ENCODE measurements at places on chromosomes 16 and 17. TPM values are rescaled to one million over a fixed set of nuclear protein-coding genes. Genes with fewer than 3 reads are reported as not detected.

DNA sequence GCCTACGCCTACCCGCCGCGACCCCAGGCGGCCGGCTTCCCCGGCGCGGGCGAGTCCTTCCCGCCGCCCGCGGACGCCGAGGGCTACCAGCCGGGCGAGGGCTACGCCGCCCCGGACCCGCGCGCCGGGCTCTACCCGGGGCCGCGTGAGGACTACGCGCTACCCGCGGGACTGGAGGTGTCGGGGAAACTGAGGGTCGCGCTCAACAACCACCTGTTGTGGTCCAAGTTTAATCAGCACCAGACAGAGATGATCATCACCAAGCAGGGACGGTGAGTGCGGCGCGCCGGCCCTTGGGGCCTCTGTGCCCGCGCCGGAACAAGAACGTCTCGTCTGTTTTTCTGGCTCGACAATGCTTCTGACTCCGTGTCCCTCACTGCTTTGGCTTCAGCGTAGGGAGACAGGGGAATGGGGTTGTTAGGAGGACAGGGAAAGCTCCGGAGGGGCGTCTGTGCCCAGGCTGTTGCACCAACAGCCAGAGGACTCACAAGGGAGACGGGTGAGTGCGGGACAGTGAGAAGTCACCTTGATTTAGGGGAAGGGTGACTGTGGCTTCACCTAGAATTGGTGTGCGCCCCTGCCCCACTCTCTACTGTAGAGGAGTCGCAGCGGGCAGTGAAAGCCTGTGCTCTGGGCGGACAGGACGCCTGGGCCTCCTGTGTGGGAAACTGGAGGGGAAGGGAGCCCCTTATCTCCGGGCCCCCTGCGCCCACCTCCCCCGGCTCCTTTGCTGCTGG lies 806 bp downstream of the TBX21 start:
- DNase-seq, result no peak

DNA sequence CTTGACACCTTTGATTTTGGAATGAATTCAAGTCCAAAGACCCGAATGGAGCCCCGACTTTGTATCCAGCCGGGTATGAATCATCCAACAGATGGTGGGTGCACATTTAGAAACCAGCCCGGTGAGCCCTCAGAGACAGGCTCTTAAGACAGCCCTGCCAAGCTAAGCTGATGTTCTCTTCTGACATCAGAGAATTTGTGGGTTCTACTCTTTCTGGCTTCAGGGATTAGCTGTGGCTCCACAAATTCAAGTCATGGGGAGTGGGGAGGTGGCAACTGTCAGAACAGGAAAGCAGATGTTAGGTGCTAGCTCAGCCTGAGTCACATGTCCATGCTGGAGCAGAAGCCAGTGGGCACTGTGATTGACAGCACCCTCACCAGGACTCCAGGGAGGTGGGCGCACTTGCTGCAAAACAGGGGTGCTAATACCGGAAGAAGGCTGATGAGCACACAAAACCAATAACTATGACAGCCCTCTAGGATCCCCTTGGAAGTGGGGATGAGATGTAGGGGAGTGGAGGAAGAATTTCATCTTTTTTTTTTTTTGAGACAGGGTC lies 31.4 kb upstream of the XYLT2 start:
- no peak for DNase-seq

CD300LB gene
- polyA plus RNA-seq, result not detected

C1QBP gene
- 557 TPM for polyA plus RNA-seq

DNA sequence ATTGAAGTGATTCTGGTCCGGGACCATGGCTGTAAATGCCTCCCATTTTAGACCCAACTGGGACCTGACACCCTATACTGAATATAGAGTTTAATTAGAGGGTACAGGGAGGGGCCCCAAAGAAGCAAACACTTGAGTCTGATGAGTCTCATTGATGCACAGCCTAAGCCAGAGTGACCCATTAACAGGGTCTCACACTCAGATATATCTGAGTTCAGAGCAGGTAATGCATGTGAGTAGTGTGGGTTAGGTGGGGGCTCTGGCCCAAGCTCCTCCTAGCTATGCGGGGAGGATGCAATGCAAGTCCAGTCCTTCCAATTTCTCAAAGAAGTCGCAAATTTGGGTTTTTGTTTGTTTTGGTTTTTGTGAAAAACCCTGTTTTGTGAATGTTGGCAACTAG lies 17.1 kb upstream of the MARCHF10 start:
- DNase-seq, result no peak

GRCh38 chr16:58499092-58499511 lies 841 bp upstream of the NDRG4 start:
- no peak for DNase-seq

DNA sequence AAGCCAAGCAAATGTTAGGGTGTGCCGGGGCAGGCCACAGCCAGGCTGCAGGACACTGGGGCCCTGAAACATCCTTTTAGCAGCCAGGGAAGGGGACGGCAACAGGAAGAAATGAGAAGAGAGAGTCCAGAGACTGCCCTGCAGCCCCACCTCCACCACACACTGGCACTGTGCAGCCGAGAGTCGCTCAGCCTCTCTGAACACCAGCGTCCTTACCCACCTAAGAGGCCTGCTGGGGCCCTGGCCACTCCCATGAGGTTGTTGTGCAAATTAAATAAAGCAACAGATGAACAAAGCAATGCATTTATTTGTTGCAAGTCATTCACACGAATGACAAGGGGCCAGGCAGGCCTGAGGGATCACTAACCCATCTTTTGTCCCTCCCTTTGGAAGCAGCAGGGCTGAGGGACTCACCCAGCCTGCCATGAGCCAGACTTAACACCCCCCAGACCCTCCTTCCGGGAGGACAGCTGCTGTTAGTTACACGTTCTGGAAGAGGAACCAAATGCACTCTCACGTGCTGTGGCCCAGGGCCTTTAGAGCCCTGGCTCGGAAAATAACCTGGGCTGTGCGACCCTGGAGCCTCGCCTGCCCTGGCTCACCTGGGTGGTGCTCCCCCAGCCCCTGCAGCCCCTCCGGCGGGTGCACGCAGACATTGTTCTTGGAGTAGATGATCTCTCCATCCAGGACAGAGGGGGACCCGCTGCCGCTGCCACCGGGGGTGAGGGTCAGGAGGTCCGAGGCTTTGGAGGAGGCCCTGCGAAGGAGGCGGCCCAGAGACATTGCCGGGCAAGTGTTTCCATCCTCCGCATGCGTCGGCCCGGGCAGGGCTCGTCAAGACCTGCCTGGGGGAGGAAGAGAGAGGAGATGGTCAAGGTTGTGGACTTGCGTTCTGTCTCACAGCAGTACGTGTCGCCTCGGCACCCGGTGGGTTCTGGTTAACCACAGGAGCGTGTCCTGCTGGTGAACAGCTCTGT lies 22.6 kb downstream of the TBC1D16 start:
- no peak for DNase-seq

FAM117A gene
- polyA plus RNA-seq, result 1.00 TPM

DNA sequence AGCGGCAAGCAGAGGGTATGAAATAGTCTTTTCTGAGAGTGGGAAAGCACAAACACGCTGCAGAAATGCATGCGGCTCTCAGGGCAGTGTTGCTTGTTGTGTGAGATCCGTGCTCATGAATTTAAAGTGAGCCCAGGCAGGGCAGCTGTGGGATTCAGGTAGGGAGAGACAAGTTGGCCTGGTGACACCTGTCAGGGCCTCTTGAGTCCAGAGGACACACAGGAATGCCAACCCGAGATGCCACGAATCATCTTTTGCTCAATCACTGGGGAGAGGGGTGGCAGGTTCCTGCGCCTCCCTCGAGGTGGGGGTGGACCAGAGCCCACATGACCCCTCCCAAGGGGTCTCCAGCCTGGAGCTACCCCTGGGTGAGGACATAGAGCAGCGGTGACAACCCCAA lies 211.9 kb downstream of the GSG1L start:
- DNase-seq, result no peak

DNA sequence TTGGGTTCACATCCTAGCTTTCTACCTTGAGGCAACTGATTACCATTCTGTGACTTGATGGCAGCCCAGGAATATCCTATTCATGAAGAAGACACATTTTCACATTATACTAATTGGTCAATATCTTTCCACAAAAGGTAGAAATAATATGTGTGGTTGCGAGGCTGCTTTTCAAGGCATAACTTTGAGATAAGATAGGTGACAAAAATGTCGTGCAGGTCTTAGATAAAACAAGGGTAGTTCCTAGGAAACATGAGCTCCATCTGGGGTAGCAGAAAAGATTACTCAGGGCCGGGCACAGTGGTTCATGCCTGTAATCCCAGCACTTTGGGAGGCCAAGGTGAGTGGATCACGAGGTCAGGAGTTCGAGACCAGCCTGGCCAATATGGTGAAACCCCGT lies 22.3 kb upstream of the TEKT3 start:
- no peak for DNase-seq

HS3ST3A1 gene
- polyA plus RNA-seq, result not detected

GRCh38 chr16:15887283-15887682 lies 1.1 kb downstream of the CEP20 start:
- no peak for DNase-seq

SLC6A2 gene
- not detected for polyA plus RNA-seq

DNA sequence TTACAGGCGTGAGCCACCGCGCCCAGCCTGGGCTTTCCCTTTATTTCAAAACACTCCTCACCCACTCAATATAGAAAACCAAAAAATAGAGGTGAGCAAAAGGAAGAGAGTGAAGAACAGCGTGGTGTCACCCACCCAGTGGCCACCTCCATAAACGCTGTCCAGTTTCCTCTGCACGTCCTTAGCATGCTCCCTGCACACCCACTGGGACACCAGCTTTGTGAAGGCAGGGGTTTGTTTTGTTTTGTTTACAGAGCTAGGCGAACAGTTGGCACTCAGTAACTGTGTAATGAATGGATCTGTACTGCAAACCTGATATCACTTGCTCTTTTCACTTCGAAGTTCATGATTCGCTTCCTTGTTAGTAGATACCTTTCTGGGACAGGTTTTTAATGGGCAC lies 73.0 kb downstream of the PRKCB start:
- DNase-seq, result no peak

DNA sequence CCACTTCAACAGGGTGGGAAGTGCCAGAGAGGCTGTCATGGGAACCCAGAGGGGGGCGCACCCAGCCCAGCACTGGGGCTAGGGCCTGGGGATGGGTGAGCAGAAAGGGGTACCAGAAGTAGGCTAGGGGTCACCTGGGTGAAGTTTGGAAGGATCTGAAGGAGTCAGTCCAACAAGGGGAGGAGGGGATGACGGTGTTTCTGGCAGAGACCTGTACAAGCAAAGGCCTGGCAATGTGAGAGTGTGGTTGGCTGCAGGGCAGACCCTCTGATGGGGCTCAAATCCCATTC lies 13.4 kb upstream of the KATNB1 start:
- DNase-seq, result no peak

DNA sequence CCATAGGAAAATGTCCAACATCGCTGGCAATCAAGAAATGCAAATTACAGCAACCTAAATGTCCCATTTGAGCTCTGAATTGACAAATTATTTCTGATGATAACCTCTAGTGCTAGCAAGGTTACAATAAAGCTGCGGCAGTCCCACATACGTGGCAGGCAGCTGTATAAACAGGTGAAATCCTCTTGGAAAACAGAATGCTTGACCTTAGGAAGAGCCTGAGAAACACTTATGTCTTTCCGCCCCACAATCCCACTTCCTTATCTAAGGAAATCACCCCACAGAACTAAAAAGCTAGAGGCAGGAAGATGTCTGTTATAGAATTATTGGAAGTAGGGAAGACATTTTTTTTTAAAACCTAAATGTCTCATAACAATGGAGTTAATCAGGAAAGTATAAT lies 154.3 kb downstream of the KATNIP start:
- no peak for DNase-seq

DNA sequence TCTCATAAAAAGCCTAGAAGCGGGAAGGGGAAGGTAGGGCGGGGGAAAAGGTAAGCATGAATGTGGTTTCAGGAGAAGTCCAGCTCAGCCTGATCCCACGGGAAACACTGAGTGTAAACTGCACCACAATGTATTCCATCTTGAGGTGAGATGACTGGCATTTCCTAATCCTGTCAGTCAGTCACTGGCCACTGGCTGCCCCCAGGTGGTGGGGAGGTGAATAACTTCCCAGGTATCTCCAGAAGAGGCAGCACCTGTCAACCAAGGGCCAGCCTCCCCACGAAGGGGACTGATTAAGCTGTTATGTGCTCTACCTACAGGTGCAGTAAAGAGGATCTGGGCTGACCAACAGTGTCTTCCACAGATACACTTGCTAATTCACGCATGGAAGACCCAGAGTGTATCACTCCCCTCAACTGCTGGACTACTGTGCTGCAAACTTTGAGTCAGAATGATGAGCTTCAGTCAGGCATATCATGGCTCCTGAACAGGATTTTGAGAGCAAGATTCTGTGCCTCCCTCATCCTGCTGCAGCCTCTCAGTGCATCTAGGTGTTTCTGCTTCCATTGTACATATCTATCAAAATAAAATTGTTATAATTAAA lies 108.5 kb upstream of the CCL2 start:
- peak; percentile 61 for DNase-seq

GRCh38 chr17:75540923-75541503 lies 15.5 kb downstream of the LLGL2 start:
- DNase-seq, result no peak

Measured in A549 (cell line).